ENCODE measurements at places on chromosomes 4 and X. TPM values are rescaled to one million over a fixed set of nuclear protein-coding genes. Genes with fewer than 3 reads are reported as not detected.

DNA sequence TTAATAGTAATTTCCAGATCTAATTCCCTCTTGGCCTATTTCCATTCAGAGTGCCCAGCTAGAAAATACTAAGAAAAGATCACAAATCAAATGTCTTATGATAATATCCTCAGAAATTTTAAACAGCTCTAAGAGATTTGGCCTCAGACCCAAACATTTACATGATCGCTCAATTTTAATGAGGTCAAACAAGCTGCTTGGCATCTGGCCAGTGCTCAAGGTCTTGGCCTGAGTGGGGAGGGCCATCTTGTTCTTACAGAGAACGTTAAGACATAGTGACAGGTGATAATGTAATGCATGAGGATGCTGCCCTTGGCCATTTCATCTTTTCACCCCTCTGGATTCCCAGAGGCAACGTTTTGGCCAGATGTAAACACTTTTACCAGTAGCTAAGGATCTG, 159.2 kb upstream of the SLC7A11 start:
- no peak overlapping the region for H3K4me3 ChIP-seq
- H3K27ac ChIP-seq = no peak overlapping the region
- H3K27me3 ChIP-seq = no peaks in the 10 kb centered on the region

DNA sequence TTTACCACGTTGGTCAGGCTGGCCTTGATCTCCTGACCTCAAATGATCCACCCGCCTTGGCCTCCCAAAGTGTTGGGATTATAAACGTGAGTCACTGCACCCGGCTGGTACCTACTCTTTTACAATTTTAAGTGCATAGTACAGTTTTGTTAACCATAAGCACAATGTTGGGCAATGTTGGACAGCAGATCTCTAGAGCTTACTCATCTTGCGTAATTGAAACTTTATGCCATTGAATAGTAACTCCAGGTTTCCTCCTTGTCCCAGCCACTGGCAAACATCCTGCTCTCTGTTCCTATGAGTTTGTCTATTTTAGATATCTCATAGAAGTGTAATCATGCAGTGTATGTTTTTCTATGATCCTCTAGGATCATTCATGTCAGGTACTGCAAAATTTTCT, 9.3 kb upstream of the CPE start:
- no peak overlapping the region for H3K27ac ChIP-seq
- no peak overlapping the region for H3K4me3 ChIP-seq
- DNase-seq = no peak
- H3K27me3 ChIP-seq = no peaks in the 10 kb centered on the region
- no peaks in the 10 kb centered on the region for H3K36me3 ChIP-seq

DNA sequence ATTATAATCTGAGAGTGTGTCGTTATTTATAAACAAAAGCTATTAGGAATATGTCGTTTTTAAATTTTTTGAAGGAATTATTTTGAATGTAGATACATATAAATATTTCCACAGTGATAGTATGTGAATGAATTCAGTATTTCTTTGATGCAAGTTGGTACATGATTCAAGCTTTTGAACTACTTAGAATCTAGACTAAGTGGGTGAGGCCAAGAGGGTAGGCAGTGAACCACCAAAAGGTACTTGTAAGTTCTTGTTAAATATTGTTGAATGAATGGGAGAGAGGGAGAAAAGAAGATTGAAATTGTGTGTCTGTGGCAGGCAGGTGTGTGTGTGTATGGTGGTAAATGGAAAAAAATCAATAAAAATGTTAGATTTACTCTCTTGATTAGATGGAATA, 69.6 kb downstream of the ARFIP1 start:
- no peak overlapping the region for H3K4me3 ChIP-seq
- no peaks in the 10 kb centered on the region for H3K36me3 ChIP-seq
- H3K4me1 ChIP-seq = peaks cover 10% of the 10 kb centered on the region
- H3K27me3 ChIP-seq = no peaks in the 10 kb centered on the region
- H3K27ac ChIP-seq = no peak overlapping the region

GRCh38 chrX:72348247-72348979, 42.7 kb upstream of the CITED1 start:
- H3K4me3 ChIP-seq = no peak overlapping the region
- DNase-seq = no peak
- peaks cover 7% of the 10 kb centered on the region for H3K4me1 ChIP-seq

- no peak for DNase-seq
- no peaks in the 10 kb centered on the region for H3K36me3 ChIP-seq
- H3K4me3 ChIP-seq = no peak overlapping the region
- no peak overlapping the region for H3K27ac ChIP-seq
- H3K4me1 ChIP-seq = no peaks in the 10 kb centered on the region
- H3K27me3 ChIP-seq = no peaks in the 10 kb centered on the region
These were observed 2358.0 kb downstream of the ARAP2 start for GRCh38 chr4:33886356-33886755.

GRCh38 chr4:41802590-41802989, 54.1 kb upstream of the PHOX2B start:
- no peaks in the 10 kb centered on the region for H3K4me1 ChIP-seq
- H3K27ac ChIP-seq = no peak overlapping the region
- H3K4me3 ChIP-seq = no peak overlapping the region
- no peak for DNase-seq
- no peaks in the 10 kb centered on the region for H3K36me3 ChIP-seq

The STK26 gene
- 18.9 TPM for total RNA-seq

The FGF5 gene
- total RNA-seq = not detected

The ITIH6 gene
- total RNA-seq = not detected

GRCh38 chr4:16118090-16118489, 34.3 kb upstream of the PROM1 start:
- H3K4me3 ChIP-seq = no peak overlapping the region
- H3K36me3 ChIP-seq = no peaks in the 10 kb centered on the region
- H3K27ac ChIP-seq = no peak overlapping the region
- H3K4me1 ChIP-seq = no peaks in the 10 kb centered on the region

- no peaks in the 10 kb centered on the region for H3K36me3 ChIP-seq
- H3K27ac ChIP-seq = no peak overlapping the region
- H3K27me3 ChIP-seq = no peaks in the 10 kb centered on the region
- DNase-seq = no peak
These were observed 857.2 kb downstream of the RPA4 start for GRCh38 chrX:97740886-97741285.

The BCORL1 gene
- total RNA-seq = 6.1 TPM

DNA sequence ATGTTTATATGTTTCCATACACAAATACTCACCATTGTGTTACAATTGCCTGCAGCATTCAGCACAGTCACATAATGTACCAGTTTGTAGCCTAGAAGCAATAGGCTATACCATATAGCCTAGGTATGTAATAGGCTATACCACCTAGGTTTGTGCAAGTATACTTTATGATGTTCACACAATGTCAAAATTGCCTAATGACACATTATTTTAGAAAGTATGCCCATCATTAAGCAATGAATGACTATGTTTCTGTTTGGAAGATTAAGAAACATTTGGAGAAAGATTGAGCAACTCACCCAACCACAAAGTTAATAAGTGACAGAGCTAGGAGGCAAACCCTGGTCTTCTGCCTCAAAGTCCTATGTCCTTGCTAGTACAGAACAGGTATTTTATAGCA, 96.8 kb upstream of the GRIA3 start:
- no peaks in the 10 kb centered on the region for H3K4me1 ChIP-seq
- no peaks in the 10 kb centered on the region for H3K27me3 ChIP-seq
- no peak overlapping the region for H3K27ac ChIP-seq
- no peak for DNase-seq
- H3K36me3 ChIP-seq = no peaks in the 10 kb centered on the region

DNA sequence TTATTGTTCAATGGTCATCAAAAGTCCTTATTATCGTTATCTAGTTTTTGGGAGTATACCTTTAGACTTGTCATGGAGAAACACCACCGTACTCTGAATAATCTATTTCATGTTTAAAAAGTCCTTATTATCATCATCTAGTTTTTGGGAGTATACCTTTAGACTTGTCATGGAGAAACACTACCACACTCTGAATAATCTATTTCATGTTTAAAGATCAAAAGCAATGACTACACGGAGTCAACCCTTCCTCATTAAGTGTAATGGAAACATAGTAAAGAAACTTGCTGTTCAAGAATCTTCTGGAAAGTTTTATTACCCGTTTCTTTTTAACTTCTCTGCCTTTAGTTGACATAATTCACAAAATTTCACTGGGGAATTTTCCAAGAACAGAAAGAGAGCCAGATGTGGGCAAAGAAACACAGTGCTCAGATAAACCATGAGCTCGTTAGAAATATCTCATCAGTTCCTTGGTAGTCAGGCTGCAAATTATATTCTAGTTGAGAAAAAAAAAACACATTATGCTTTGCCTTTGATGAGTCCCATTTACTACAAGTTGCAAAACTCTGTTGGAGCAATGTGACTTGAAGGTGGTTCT, 158.8 kb downstream of the AFAP1 start:
- H3K4me1 ChIP-seq = peaks cover 8% of the 10 kb centered on the region
- DNase-seq = no peak
- H3K36me3 ChIP-seq = peaks cover 24% of the 10 kb centered on the region
- H3K4me3 ChIP-seq = no peak overlapping the region
- no peak overlapping the region for H3K27ac ChIP-seq

The SSX1 gene
- not detected for total RNA-seq

The GLRB gene
- 2.9 TPM for total RNA-seq

The CACNA1F gene
- 0.25 TPM for total RNA-seq

- no peaks in the 10 kb centered on the region for H3K4me1 ChIP-seq
- H3K27me3 ChIP-seq = no peaks in the 10 kb centered on the region
- no peaks in the 10 kb centered on the region for H3K36me3 ChIP-seq
- DNase-seq = no peak
These were observed 38.4 kb downstream of the ZNF185 start for GRCh38 chrX:152936306-152936705.

- H3K4me3 ChIP-seq = no peak overlapping the region
- no peaks in the 10 kb centered on the region for H3K4me1 ChIP-seq
- no peaks in the 10 kb centered on the region for H3K27me3 ChIP-seq
These were observed 72.4 kb upstream of the KLHL13 start for GRCh38 chrX:118189000-118189399.

- no peaks in the 10 kb centered on the region for H3K27me3 ChIP-seq
- no peak for DNase-seq
- H3K36me3 ChIP-seq = no peaks in the 10 kb centered on the region
- H3K27ac ChIP-seq = peak overlapping the region; percentile 39
- no peak overlapping the region for H3K4me3 ChIP-seq
- H3K4me1 ChIP-seq = peaks cover 33% of the 10 kb centered on the region
These were observed 208.5 kb upstream of the FAT1 start for GRCh38 chr4:186932196-186932595.

The ARHGAP36 gene
- total RNA-seq = 2.0 TPM

DNA sequence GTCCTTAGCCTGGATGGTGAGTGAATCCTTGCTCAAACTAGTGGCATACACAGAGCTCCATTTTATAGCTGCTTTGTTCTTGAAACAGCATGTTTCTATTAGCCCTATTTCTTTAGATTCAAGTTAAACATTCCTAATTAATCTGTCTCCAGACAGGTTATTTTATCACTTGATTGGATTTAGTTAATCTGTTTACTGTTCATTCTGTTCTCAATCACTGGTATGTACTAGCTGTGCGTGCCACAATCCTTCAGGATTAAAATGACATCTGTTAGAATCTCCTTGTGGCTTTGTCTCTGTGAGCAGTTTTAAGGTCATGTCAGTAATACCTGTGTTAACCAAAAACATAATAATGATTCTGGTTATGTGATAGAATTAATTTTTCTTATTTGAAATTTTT, 36.5 kb downstream of the PTPN13 start:
- DNase-seq = no peak
- H3K27ac ChIP-seq = no peak overlapping the region
- peaks cover 39% of the 10 kb centered on the region for H3K4me1 ChIP-seq
- no peaks in the 10 kb centered on the region for H3K27me3 ChIP-seq

GRCh38 chr4:76214177-76214675, 602 bp upstream of the SCARB2 start:
- peaks cover 55% of the 10 kb centered on the region for H3K4me1 ChIP-seq
- peak overlapping the region; percentile 95 for H3K27ac ChIP-seq
- H3K36me3 ChIP-seq = no peaks in the 10 kb centered on the region
- no peak for DNase-seq
- H3K4me3 ChIP-seq = peak overlapping the region; percentile 69

DNA sequence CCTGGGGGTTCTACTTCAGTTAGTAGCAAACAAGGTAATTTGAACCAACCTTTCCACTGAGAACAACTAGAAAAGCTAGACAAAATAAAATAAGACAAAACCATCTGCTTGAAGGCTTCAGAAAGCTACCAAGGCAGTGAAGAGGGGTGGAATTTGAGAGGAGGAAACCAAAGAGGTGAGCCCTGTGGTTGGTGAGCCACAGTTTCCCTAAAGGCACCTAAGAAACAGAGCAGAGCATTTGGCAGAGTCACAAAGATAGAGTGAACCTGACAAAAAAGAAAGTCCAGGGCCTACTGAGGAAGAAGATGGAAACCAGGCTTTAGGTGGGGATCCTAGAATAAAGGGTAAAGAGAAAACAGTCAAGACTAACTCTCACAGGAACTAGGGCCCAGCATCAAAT, 44.3 kb downstream of the CHST7 start:
- no peaks in the 10 kb centered on the region for H3K36me3 ChIP-seq
- no peak overlapping the region for H3K27ac ChIP-seq
- no peak for DNase-seq
- H3K27me3 ChIP-seq = no peaks in the 10 kb centered on the region
